ENCODE measurements at places on chromosomes 5 and 9.

DNA sequence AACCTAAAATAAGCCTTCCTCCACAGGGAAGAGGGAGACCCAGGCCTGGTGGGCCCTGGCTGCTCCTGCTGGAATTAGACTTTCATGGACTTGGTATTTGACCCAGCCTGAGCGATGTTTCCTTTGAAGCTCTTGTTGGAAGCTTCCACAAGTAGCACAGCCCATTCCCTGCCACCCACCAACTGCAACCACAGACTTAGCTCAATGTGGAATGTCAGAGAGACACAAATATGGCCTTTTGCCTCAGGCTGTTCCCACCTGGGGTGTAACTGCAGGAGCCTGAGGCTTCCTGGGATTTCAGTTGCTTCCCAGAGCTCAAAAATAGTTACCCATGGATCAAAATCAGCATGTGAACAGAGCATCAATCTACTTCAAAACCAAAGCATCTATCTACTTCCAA is 70.3 kb upstream of the LHFPL2 start:
- no peak for DNase-seq

GRCh38 chr5:104573949-104574709 is 1011.5 kb upstream of the NUDT12 start:
- DNase-seq, result no peak

- DNase-seq, result no peak
Measured at GRCh38 chr5:54616518-54617220, 99.1 kb downstream of the SNX18 start.

DNA sequence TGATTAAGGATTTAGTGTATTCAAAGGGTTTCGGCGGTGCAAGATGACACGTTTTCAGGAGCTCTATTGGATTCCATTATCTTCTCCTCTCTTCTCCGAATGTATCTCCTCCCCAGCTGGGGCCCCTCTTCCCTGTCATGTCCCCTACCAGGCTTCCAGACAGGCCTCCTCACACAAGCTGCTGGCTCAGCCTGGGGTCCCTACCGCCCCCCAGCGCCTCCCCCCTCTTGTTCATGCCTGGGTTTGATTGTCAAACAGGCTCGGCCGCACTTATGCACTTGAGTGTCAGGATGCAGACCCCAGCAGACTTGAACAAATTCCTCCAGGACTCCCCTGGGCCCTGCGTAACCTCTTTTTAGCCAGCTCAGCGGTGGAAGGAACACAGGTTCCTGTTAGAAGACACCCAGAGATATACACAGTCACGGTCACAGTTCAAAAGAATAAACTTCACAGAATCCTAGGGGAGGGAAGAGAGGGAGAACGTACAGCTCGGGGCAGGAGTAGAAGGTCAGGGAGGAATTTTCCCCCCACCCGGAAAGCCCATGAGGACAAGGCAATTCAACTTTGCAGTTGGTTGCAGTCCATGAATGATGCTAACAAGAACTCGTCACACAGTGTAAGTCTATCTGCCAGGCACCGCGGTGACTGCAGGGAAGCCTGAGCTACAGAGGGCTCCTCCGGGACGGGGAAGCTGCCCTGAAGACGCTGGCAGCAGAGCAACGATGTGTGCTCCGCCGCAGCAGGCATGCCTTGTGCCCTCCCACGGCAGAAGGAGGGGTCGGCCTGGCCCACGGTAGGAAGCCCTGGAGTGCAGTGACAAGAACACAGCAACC is 560.0 kb downstream of the BNC2 start:
- no peak for DNase-seq

DNA sequence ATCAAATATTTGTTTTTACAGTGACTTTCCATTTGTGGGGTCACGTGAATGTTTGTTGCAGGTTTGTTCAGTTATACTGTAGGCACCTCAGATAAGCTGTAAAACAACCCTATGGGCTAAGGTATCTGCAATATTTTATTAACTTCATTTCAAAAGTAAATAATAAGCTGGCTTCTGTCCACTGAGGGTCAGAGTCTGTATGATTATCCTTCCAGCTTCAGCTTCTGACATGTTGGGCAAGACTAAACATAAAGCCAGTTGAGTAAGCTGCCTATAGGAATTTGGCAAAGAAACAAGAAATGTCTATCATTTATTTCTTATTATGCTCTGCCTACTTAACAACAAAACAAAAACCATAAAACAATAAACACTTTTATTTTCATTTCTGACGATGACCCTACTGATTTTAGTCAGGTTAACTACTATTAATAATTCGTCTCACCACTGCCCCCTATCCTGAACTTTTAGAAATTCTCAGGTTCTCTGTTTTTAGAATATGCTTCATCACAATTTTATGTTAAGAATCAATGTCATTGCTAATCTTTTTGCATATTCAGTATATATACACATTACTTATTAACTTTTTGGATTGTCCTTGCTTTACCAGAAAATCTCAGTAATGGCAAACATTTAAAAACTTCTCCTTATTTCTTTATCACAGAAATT is 413.6 kb upstream of the ADAMTSL1 start:
- no peak for DNase-seq

Data from CD4-positive, alpha-beta T cell treated with Interleukin-4 for 1 hour (primary cell).